ENCODE measurements at places on chromosomes 3 and 15.

DNA sequence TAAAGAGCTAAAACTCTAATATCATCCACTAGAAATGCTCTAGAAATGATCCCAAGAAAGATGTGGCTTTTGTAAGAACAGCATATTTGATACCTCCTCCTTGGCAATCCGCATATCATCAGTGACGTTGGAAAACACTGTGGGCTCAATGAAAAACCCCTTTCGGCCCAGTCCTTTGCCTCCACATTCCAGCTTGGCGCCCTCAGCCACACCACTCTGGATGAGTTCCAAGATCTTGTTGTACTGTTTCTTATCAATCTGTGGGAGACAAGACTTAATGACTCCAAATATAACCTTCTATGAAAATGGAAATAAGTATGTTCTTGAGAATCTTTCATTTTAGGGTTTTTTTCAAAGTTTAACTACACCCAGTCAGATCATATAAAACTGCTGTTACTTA lies 103.6 kb downstream of the ALDH1A2 start:
- no peak for DNase-seq

GRCh38 chr3:64891021-64891420 lies 203.2 kb upstream of the ADAMTS9 start:
- DNase-seq, result no peak

DNA sequence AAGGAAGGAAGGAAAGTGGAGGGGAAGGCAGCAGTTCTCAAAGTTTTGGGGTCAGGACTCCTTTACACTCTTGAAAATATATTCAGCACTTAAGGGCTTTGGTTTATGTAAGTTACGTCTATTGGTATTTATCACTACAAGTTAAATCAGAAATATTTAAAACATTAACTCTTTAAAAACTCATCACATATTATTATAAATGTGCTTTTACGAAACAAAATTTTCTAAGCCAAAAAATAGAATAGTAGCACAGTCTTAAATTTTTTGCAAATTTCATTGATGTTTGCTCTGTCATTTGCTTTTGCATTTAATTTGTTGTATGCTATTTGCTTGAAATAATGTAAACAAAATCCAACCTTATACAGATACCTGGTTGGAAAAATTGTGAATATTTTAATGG lies 7.5 kb downstream of the UBE2Q2 start:
- no peak for DNase-seq

DNA sequence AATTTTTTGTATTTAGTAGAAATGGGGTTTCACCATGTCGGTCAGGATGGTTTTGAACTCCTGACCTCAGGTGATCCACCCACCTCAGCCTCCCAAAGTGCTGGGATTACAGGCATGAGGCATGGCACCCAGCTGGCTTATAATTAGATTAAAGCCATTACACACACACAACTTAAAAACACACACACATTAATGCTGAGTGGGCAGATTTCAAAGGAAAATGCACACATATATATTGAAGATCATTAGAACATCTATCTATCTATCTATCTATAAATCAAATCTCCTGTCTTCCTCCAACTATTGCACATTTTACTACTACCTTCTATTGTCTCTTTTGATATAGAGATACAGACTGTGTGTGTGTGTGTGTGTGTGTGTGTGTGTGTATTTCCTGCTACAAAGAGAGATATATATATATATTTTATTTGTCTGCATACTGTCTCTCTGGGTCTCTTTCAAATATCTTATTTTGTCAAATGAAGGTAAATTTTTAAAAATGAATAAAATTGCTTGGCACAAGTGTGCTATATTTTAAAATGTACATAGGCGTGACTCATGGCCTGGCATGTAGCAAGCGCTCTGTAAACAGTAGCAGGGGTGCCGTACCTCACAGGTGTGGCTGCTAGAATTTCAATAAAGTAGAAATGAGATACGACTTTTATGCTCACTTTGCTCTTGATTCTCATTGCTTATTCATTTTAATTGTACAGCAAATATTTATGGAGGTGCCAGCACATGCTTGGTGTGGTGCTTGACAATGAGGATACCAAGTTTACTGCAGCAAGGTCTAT lies 655.8 kb downstream of the AGBL1 start:
- no peak for DNase-seq

GRCh38 chr3:3281024-3281423 lies 101.5 kb upstream of the CRBN start:
- DNase-seq, result no peak

GRCh38 chr3:127367593-127367992 lies 79.7 kb upstream of the PRR20G start:
- DNase-seq, result no peak

DNA sequence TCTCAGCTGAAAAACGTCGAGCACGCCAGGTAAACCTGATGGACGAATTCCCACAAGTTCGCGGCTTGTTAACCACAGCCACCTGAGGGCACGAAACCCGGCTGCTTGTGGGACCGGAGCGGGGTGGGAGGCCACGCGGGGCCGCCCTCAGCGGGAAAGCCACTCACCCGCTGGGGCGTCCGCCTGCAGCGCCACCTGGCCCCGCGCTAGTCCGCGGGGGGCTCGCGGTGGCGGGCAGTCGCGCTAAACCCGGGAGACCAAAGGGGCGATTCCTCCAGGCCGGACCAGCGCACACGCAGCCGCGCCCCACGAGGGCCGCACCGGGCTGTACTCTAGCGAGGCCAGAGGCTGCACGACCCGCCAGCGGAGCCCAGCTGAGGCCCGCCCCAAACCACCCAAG lies 15.7 kb upstream of the CFAP161 start:
- DNase-seq, result no peak

DNA sequence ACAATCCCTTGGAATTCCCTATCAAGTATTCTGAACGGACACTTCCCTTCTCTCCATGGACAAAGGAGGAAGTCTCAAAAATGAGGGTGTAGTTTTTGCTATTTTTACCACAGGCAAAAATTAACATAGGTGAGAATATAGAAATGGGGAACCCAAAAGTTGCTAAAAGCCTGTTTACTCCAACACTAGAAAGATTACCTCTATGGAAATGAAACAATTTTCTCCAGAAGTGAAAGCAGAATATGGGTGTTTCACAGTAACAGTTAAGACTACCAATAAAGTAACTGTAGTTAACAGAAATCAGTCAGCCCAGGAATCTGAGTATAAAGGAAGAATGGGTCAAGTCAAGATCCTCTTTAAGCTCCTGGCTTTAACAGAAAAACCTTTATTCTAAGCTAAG lies 9.3 kb downstream of the TRA2B start:
- no peak for DNase-seq

- no peak for DNase-seq
Measured at GRCh38 chr3:188468196-188468595, 314.2 kb downstream of the LPP start.

- no peak for DNase-seq
Measured at GRCh38 chr3:142965581-142965980, 2.1 kb upstream of the PAQR9 start.

DNA sequence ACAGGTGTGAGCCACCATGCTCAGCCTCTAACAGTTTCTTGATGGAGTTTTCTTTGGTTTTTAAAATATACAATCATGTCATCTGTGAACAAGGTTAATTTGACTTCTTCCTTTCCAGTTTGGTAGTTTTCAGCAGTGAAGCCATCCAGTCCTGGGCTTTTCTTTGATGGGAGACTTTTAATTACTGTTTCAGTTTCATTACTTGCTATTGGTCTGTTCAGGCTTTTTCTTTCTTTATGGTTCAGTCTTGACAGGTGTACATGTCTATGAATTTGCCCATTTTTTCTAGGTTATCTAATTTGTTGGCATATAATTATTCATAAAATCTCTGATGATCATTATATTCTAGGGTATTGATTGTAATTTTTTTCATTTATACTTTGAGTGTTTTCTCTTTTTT lies 36.8 kb downstream of the PFN2 start:
- no peak for DNase-seq

All from cerebellar nuclear complex (tissue), 1 donor.